ENCODE measurements at places on chromosomes 7 and 10.

DNA sequence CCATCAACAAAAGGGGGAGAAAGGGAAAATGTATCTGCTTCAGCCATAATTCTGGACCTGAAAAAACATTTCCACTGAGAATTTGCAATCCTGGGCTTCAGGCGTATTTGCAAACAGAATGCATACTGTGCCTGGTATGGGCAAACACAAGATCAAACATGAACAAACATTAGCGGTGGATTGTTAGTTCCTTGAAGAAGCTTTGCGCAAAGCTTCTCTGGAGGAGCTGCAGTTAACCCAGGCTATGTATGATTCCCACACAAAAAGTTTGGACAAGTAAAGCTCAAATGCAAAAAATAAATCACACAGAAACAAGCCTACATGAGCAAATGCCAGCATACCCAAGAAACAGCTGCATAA is 20.4 kb upstream of the HILPDA start:
- no peak for DNase-seq

DNA sequence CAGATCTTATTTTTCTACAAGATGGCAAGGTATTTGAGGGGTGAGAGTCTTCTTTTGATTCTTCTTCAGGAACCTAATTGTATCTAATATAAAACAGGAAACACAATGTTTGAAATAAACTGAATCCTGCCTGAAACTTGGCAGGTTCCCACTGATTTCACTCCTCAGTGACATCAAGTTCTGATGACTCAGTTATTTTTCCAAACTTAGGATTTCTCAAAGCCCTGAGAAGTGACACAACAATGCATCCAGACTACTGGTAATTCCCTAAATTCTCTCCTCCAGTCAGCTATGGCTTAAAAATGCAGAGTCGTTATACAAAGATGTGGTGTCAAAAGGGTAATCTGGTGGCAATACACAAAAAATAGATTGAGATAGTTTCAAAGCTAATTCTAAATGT is 80.9 kb downstream of the ABLIM1 start:
- no peak for DNase-seq

GRCh38 chr7:107907790-107908189 is 16.8 kb downstream of the DLD start:
- DNase-seq = no peak

DNA sequence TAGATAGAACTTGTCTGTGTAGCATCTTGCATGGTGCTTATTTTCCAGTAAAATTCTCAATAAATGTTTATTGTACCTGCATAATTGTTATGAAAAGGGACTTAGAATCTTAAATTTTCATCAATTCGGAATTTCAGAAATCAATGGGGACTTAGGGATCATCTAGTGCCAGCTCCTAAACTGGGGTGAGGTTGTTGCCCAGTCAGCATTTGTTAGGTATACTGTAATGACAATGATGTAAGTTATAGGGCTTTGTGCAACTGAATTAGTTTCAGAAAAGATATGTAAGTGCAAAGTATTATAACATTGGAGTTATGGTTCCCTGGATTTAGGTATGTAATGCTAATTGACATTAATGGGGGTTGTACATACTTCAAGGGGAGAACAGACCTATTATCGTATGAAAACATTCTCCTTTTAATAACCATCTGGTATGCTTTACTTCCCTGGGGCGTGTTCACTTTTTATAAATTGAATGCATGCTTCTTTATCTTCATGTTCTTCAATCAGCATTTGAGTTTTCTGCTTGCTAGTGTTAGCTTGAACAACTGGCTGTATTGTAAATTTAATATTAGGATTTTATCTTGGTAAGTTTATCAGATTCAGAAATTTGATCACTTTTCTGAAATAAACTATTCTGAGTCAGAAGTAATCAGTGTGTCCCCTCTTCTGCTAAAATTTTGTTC is 270.3 kb downstream of the BBS9 start:
- DNase-seq = no peak

DNA sequence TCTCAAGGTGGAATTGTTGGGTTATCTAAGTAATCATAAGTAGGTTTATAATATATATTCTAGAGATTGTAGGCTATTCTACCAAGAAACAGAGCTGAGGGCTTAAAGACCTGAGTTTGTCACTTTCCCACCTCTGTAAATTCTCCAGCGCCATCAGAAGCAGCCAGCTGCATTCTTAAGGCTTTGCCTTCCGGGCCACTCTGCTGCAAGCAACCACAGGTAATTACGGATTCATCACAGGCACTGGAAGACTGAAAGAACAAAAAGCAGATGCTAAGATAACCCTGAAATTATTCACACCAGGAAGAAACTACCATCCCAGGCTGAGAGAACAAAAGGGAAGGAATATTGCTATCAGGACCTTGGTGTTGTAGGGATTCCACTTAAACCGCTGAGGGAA is 137.8 kb upstream of the JCAD start:
- no peak for DNase-seq

GRCh38 chr7:148242294-148242821 is 348.2 kb upstream of the C7orf33 start:
- peak; percentile 15 for DNase-seq

DNA sequence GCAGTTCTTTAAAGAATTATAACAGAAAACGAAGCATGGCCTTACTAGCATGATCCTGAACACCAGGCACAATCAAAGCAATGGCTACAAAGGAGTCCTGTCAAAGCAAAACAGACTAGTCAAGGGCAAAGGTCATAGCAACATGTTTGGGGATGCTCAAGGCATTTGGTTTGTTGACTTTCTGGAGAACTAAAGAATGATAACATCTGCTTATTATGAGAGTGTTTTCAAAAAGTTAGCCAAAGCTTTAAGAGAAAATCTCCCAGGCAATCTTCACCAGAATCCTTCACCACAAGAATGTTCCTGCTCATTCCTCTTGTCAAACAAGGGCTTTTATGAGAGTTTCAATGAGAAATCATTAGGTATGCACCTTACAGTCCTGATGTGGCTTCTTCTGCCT is 95.1 kb upstream of the CPXM2 start:
- no peak for DNase-seq

DNA sequence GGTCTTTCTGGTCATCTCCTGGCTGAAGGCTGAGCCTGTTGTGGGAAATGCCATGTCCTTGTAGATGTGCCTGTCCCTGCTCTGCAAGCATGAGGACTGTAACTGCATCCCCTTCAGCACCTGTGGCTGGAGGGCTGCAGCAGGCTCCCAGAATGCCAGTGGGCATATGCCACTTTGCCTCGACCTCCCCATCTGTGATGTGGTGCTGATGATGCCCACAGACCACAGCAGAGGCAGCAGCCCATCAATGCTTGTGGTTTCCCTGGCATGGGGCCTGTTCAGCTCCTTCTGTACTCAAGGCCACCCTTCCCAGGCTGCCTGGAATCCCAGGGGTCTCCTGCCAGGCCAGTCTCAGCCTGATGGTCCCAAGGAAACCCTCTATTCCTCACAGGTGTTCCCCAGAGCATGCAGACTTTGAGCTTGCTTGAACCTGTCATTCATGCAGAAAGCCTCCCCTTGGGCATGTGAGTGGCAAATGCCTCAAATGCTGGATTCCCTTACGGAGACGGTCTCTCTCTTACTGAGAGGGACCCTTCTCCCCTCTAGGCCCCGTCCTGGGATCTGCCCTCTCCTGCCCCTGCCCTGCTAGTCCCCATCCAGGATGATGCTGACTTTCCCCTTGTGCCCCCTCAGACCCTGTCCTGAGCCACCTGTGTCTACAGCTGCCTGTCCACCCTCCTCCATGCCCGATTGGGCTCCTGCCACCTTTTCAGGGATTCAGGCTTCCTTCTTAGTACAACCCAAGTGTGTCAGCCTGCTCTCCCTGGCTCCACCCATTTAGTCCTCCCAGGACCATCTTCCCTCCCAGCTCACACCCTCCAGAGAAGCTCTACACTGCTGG is 50.9 kb upstream of the ANTXRL start:
- peak; percentile 5 for DNase-seq

GRCh38 chr10:520402-520787 is 169.1 kb downstream of the DIP2C start:
- DNase-seq = no peak

GRCh38 chr7:133955208-133955607 is 171.9 kb upstream of the LRGUK start:
- DNase-seq = no peak

DNA sequence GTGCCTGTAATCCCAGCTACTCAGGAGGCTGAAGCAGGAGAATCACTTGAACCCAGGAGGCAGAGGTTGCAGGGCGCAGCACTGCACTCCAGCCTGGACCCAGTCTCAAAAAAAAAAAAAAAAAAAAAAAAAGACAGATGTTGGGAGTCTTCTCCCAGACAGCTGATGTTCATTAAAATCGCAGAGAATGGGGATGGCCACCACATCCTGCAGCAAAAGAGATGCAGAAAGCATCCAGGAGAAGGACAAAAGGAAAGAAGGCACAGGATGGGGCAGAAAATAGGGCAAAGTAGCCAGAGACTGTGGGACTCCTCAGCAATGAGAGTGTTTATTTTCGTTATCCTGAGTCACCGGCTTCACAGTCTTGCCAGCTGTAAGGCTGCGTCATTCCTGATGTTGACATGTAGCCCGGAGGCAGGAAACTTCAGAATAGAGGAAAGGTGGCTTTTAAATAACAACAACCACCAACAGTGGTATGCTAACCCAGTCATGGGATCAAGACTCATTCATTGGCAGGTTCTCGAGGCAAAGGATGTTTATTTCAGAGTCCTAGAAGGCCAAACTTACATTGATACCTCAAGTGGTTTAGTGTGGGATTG is 149.5 kb upstream of the SVIL start:
- peak; percentile 69 for DNase-seq

DNA sequence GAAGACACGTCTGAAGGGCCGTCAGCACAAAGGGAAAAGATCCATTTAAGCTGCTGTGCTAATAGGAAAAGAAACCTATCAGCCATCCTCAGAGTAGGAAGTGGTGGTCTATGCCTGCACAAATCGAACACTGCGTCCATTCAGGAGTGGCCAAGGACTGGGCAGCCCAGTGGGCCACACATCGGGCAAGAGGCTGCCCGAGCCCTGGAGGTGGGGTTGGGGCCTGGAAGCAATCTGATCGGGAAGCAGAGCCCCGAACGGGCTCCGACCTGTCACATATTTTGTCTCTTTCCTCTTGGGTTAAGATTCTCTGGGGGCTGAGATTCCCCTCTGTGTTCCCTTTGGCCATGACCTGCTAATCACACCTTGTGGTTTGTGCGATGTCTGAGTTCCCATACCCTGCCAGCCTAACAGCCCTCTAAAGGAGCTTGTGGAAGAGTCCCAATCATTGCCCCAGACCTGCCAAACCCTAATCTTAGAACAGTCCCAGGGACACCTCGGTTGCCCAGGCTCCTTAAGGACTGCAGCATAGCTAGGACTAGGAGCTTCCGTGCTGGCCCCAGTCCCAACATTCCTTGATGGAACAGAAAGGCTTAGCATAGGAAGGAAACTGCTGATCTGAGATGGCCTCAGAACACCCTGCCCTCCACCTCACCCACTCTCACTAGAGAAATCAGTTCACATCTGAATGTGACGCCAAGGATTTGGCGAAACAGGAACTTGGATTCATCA is 77.9 kb upstream of the SAMD8 start:
- DNase-seq = no peak

GRCh38 chr7:141043616-141044015 is 28.9 kb upstream of the MRPS33 start:
- DNase-seq = no peak

DNA sequence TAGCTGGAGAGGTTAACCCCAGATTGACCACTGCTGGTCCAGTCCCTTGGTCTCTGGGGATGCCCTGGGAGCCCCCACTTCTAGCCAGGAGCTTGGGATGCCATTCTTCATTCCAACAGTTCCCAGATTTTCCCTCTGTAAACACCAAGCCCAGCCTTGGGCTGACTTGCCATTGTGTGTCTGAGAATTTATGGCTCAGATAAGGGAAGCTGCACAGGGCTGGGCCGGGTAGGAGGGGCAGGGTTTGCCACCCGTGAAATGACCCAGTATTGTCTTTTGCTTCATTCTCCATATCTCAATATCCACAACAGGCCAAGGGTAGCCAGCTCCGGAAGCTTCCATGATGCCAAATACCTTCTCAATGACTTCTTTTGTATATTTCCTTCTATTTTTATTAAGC is 32.1 kb downstream of the AFAP1L2 start:
- no peak for DNase-seq

GRCh38 chr10:20007426-20007825 is 191.2 kb downstream of the PLXDC2 start:
- DNase-seq = no peak

DNA sequence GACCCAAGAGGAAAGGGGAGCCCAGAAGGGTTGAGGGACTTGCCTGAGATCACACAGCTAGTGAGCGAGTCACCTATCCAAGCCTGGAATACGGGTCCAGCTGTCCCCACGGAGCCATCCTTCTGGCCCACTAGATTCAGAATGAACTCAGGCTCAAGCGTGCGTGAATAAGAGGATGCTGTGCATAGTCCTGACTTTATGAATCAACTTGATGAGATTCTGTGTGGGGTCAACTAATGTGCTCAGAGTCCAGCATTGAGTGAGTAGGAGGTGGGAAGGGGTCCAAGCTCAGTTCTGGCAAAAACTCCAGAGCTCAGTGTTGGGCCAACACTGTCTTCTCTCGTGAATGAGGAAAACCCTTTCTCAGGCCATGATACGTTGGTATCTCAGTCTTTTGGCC is 41.4 kb downstream of the CAMK1D start:
- DNase-seq = no peak

- DNase-seq = peak; percentile 33
These were observed 21.8 kb upstream of the KIF5B start for GRCh38 chr10:32077896-32078485.

GRCh38 chr10:79411546-79412495 is 33.6 kb downstream of the ZCCHC24 start:
- DNase-seq = no peak

- no peak for DNase-seq
These were observed 409.0 kb downstream of the KCNMA1 start for GRCh38 chr10:77228559-77228958.

DNA sequence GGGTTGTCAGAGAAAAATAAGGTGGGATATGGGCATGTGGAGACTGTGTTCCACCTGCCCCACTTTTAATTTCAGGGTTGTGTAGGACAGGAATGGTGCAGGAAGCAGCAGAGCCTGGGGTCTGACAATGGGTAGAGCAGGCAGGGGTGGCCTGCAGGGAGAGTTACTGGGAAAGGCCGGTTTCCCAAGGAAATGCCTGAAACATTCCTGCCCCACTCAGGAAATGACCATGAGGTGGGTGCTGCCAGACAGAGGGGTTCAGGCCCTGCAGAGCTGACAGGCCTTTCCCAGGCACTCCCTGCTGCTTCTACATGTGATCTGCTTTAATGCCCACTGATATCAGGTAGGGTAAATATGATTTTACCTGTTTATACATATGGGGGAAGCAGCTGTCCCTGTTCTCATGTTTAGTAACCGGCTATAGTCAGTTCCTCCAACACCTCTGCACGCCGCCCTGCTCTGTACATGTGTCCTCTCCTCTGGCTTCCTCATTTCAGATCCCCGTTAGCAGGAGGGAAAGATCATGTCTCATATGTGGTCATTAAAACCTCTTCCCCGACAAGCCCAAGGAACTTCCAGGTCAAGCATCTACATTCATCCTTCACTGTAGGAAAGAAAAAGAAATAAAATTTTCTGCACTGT is 118.6 kb upstream of the PRSS58 start:
- DNase-seq = no peak

DNA sequence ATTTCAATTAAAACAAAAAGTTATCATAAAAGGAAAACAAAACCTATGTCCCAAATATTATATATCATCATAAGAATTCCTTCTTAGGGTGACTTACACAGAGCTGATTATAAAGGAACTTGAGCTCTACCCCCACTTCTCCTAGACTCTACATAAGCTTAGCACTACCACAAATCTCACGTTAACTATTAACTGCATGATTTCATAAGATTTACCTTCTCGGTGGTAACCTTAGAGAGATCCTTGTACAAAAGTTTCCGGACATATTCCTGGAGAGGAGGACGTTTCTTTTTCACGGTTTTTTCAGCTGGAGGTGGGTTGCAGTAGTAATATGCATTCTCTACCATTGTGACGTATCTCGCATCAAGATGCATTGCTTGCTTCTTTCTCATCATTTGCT is 83.7 kb downstream of the UPF2 start:
- no peak for DNase-seq
